GDM1 (cell line): ENCODE measurements at places on chromosomes 1 and 21.
A peak's percentile ranks its signal among the peaks of the same experiment; 100 is the strongest.

DNA sequence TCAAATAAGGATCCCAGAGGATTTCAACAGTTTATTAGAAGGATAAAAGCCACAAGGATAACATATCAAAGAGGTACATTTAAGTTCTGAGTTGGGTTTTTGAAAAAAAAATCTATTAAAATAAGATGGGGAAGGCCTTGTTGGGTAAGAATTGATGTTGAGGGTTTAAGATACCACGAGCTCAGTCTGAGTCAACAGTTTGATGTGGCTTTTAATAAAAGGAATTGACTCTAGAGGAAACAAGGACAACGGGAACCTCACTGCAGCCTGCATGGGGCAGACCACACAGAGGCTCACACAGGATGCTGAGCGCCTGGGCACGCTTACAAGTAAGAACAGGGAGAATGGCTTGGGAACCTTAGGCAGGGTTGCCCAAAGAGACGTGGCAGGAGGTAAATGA is 107.5 kb downstream of the TIAM1 start:
- no peak for DNase-seq

DNA sequence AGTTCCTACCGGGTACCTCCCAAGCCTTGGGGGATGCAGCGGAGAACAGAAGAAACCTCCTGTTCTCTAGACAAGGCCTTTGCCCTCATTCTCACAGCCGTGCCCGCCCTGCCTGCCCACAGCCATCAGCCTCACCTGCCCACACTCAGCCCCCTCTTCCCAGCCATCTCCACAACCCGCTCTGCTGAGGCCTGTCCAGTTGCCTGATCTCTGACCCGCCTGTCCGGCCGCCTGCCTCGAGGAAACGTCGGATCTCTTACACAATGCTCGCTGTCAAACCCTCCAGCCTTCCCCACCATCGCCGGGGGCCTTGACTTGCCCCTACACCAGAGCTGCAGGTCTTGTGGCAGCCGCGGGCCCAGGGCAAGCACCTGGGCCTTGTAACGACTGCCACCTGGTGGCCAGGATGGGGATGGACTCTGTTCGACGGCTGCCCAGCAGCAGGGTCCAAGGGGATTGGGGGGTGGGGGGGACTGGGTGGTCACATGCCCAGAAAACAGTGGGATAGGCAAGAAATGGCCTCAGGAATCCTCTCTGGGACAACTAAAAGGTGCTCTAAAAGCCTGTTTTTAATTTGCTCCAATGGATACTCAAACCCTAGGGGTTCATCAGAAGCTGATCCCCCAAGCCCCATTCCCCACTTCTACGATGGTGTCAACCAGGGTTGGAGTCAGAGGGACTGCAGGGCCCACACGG is 31.0 kb downstream of the SLC45A1 start:
- DNase-seq, result peak; percentile 43

DNA sequence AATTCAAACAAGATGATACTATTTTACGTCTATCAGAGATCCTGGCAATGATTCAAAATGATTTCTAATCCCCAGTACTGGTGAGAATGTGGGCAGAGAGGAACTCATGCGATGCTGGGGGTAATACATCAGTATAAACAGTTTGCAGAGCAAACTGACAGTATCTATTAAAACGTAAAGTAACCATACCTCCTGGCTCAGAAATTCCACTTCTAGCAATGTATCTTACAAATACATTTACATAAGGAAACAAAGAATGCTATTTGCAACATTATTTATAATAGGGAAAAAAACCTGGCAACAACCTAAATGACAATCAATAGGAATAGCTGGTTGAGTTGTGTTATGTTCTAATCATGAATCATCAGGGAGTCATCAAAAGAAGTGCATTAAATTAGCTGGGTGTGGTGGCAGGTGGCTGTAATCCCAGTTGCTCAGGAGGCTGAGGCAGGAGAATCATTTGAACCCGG is 15.9 kb downstream of the RCAN1 start:
- DNase-seq, result no peak

- DNase-seq, result no peak
These were observed 3.7 kb downstream of the LYPLAL1 start for GRCh38 chr1:219177363-219177762.

DNA sequence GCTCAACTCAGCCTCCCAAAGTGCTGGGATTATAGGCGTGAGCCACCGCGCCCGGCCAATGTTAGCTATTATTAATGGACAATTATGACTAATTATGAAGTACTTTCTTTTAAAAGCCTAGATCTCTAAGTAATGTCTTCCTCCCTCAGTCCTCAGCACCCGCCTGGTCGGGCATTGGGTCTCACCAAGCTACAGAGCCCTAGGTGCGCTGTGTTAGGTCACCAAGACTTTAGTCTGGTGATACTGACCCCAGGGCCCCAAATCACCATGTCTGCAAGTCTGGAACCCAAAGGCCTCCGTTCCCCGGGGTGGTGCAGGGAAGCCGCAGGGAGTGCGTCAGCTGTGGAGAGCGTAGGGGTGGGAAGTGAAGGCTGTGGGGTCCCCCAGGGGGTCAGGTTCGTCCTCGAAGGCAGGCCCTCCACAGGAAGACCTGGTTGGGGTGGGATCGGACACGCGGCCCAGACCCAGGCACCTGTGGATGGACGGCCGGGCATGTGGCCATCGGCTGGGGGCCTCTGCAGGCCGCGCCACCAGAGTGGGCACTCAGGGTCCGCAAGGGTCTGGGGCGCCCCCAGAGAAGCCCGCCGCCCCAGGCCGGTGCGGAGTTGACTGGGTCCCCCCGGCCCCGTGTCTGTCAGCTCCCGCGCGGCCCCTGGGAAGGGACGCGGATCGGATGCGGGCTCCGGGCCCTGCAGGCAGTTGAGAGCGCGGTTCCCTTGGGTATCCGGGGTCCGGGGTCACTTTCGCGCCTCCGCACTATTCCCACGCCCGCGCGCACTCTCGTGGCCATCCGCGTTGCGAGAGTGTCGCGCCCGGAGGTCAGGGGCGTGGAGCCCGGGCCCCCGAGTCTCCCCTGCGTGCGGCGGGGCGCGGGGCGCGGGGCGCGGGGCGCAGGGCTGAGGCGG is 710 bp upstream of the PDXK start:
- DNase-seq, result no peak

DNA sequence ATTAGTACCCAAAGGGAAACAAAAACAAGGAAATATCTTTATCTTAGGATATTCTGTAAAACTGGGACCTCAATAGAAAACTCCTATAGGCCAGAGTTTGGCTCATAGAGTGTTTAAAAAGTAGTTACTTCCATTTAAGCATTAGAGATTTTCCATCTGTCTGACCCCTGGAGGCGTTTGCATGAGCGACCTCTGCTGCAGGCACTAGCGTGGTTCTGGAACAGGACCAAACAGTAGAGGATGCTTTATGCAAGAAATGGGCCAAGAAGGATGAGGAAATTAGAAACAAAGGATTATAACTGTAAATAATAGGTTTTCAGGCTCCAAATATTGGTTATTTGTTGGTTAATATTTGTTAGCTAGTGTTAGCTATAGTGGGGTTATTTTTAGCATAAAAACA is 5.7 kb downstream of the ZBTB40 start:
- no peak for DNase-seq

GRCh38 chr21:45507523-45507875 is 34.7 kb downstream of the SLC19A1 start:
- DNase-seq, result no peak

GRCh38 chr1:186782791-186783190 is 46.0 kb upstream of the PLA2G4A start:
- no peak for DNase-seq

GRCh38 chr1:40423264-40423642 is 27.0 kb upstream of the ZFP69B start:
- DNase-seq, result no peak

DNA sequence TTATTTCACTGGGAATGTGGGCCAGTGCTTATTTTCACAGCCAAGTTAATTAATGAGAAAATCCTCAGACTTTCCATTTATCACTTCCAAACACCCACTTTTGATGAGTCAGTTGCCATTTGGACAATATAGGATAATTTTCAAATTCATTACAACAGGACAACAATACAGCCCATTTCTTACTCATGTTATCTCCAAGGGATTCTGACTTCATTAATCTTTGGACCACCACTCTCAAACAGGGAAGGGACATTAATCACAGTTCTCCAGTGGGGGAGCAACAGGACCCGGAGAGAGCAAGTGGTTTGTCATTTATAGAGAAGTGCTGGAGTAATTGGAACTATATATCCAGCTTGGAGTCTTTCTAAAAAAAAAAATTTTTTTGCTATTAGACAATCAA is 38.7 kb downstream of the JUN start:
- DNase-seq, result no peak

GRCh38 chr1:240824238-240824637 is 212.3 kb upstream of the GREM2 start:
- DNase-seq, result no peak

DNA sequence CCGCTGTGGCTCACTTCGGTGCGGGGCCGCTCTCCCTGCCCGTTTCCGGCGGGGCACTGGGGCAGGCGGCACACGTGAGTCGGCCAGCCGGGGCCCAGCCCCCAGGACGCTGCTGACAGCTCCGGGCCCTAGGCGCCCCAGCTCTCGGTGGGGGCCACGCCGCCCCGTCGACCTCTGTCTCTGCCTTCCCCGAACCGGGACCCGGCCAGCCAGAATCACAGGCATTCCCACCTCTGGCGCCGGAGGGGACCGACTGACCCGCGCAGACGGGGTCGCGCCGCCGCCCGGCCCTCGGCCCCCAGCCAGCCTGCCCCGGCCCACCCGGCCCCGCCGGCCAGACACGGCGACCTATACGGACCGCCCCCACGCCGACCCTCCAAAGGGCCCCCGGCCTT is 755 bp downstream of the SCMH1 start:
- peak; percentile 29 for DNase-seq

GRCh38 chr1:81834921-81835698 is 34.4 kb downstream of the ADGRL2 start:
- no peak for DNase-seq

- DNase-seq, result peak; percentile 66
These were observed 1.9 kb upstream of the DHRS3 start for GRCh38 chr1:12619792-12620487.

- DNase-seq, result no peak
These were observed 45.9 kb downstream of the OLIG1 start for GRCh38 chr21:33115631-33116510.

DNA sequence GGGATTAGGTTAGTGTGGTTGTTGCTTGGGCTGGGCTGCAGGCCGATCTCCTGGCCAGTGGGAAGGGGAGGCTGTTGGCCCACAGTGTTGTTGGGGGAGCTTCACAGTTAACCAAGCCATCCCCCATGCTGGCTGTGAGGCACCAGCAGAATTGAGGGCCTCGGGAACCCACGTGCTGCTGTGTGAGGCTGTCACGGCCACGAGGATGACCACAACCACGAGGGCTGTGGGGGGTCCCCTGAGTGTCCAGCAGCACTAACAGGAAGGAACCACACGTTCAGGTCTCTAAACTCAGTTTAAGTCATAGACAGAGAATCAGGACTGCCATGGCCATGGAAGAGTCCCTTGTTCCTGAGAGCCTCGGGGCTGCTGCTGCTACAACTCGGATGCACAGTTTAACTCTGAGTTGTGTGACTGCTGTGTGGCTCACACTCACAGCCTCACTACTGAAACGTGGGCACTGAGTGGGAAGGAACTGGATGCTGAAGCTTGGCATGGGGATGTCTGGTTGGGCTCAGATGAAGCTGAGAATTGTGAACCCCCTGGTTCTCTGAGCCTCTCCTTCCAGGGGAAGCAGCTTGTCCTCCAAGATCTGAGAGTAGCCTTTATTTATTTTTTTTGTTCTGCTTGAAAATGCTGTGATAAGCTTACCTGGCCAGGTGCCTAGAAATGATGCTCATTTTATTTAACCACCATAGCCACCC is 4.8 kb upstream of the MMEL1 start:
- DNase-seq, result no peak

DNA sequence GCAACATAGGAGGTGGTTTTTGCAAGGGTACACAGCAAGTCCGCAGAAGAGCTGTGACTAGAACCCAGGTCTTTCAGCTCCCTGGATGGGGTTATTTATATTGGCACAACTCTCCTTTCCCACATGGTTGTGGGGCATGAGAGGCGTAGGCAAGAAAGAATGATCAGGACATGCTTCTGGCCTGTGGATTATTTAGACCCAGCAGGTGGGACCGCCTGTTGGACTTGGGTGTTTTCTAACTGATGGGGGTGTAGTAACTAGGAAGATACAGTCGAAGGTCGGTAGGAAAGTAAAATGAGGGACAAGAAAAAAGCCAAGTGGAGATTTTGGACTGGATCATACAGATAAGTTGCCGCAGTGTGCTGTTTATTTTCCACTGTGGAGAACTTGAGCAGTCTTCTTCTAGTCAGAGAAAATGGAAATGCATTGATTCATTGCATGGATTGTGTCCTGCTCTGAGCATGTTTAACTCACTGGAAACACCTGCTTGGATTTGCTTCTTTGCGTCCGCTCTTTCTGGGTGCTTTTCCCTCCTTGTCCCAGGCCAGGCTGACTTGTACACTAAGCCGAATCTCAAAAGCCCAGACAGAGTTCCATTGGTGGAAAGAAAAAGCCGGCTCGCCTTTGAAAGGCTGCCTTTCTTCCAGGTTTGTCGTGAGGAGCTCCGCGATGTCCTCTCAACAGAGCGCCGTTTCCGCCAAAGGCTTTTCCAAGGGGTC is 592 bp downstream of the CRCT1 start:
- no peak for DNase-seq

DNA sequence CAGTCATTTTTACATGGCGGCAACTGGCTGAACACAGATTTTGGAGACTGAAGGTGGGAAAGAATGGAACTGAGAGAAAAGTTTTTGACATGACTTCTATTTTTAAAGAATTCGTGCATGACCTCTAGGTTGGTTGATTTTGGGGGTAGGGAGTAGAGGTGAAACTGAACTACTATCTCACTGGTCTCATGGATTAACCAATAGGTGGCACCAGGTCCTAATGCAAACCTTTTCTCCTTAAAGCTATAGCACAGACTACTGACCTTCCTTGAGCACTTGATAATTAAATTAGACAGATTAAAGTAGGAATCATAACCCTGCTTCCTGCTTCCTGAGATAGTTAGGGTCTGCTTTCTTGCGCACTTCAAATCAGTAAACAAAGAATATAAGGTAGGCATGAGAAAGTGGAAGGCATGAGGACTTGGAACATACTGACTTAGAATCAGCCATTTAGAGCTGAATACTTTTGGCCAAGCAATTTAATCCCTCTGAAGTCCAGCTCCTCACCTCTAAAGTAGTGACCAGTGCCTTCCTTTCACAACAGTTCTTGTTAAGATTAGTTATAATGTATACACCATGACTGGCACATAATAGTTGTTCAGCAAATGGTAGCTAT is 206.0 kb downstream of the CENPF start:
- DNase-seq, result no peak

DNA sequence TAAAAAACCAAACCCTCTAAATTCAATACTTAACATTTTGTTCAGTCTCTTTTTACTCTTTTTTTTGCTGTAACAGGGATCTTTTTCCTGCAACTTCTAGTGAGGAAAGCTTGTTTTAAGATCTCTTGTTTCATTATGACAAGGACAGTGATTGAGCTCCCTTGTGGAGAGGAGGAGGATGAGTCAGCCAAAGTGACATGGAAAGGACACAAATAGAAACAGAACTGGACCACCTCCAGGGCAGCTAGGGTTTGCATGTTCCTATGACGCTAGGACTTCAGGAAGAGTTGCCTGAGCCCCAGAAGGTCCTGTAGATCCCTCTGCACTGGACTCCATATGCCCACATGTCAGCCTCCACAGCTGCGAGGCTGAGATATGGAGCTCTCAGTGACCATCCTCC is 212.6 kb upstream of the FAM78B start:
- no peak for DNase-seq
